HFFc6 (cell line): ENCODE measurements at places on chromosomes 1 and 21. TPM values are rescaled to one million over a fixed set of nuclear protein-coding genes. Genes with fewer than 3 reads are reported as not detected.
A peak's percentile ranks its signal among the peaks of the same experiment; 100 is the strongest.

DNA sequence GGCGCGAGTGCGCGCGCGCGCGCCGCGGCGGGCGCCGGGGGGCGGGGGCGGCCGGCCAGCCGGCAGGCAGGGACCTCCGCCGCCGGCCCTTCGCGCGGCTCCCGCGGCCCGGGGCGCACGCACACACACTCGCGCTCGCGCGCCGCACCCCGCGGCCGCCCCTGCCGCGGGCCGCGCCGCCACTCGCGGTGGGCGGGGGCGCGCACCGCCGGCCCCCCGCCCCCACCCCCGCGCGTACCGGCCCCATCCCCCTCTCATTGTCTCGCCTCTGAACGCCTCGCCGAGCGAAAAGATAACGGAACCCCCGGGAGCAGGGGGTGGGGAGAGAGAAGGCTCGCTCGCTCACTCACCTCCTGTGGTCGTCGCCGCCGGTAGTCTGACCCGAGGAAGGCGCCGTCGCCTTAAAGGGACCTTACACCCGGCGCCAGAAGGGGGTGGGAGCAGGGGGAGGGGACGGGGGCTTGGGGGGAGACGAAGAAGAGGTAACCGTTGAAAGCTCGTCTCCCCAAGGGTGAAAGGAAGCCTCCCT lies 428 bp downstream of the POGZ start:
- peak; percentile 37 for DNase-seq

Gene TMEM125
- 0.11 TPM in 1 of 3 replicates, not detected in the others for total RNA-seq

GRCh38 chr1:15900662-15901279 lies 53.3 kb downstream of the SPEN start:
- DNase-seq, result no peak

Gene AMPD1
- total RNA-seq, result not detected in 3 replicates

GRCh38 chr1:52920791-52921291 lies 699 bp downstream of the ECHDC2 start:
- DNase-seq, result no peak

DNA sequence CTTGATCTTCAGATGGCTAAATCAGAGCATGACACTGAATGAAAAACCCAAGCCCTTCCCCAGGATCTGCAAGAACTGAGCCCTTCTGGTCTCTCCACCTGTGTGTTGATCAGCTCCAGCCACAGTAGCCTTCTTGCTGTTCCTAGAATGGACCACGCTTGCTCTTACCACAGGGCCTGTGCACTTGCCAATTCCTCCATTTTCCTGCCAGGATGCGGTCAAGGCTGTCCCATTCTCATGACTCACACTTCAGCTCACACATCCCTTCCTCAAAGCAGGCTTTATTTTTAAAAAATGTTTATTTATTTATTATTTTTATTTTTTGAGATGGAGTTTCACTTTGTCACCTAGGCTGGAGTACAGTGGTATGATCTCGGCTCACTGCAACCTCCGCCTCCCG lies 43.6 kb upstream of the GRHL3 start:
- no peak for DNase-seq

Gene ATXN7L2
- 6.1 and 6.7 TPM in 2 replicates for total RNA-seq
